Stimulated activated CD4-positive, alpha-beta T cell treated with anti-CD3 and anti-CD28 coated beads, Interleukin-1b, Interleukin-23, amount 100 ng/mL, for 1 hour (primary cell): ENCODE measurements at places on chromosomes 3 and 15.

GRCh38 chr3:175885231-175885766, 1026.2 kb downstream of the NAALADL2 start:
- no peak for DNase-seq

GRCh38 chr3:183764847-183765731, 60.3 kb downstream of the MAP6D1 start:
- DNase-seq: no peak

- DNase-seq: no peak
Measured at GRCh38 chr15:77426871-77427270, 6.2 kb downstream of the HMG20A start.

DNA sequence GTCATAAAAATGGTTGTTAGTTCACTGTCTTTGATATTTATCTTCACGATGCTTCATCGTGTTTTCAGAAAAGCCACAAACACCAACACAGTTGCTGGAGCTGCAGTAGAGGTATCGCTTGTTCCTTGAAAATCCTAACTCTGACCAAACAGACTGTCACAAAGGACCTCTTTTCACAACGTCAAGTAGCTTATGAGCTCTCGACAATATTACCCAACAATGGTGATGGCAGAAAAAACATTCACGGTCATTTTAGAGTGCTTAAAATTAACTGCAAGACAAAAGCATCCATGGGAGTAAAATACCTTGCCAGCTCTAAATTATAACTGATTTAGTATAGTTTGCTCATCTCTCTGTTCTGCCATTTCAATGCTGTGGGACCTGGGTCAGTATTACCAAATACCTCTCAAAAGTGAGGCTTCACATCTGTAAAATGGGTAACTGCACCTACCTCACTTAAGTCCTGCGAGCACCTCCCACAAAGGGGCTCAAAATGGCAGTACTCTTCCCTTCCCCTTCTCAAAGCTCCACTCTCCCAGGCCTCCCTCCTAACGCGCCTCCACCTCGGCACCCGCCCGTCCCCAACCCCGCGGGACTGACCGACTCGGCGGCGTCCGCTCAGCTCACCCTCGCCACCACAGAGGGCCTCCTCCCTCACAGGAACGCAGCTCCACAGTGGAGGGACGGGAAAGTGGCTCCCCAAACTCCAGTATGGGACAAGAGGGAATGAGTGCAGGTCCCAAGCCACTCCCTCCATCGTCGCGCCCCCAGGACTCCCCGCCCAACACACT, 546 bp downstream of the TRIM59 start:
- DNase-seq: no peak

- DNase-seq: no peak
Measured at GRCh38 chr3:59566481-59566975, 516.7 kb upstream of the CFAP20DC start.
